Left ventricle myocardium superior (tissue), 1 donor: ENCODE measurements at places on chromosomes 3 and 15. TPM values are rescaled to one million over a fixed set of nuclear protein-coding genes. Genes with fewer than 3 reads are reported as not detected.

The TSPAN3 gene
- 97.1 TPM for total RNA-seq

The PARP15 gene
- 0.52 TPM for total RNA-seq

The THSD4 gene
- 80.7 TPM for total RNA-seq

The CX3CR1 gene
- 1.7 TPM for total RNA-seq

The PPP1R14D gene
- not detected for total RNA-seq

The SCG5 gene
- not detected for total RNA-seq

The SH3BP5 gene
- total RNA-seq, result 9.7 TPM

The SATB1 gene
- total RNA-seq, result 46.1 TPM

The CRABP1 gene
- not detected for total RNA-seq

GRCh38 chr3:151282921-151283320, 4.6 kb upstream of the P2RY14 start:
- DNase-seq, result no peak

DNA sequence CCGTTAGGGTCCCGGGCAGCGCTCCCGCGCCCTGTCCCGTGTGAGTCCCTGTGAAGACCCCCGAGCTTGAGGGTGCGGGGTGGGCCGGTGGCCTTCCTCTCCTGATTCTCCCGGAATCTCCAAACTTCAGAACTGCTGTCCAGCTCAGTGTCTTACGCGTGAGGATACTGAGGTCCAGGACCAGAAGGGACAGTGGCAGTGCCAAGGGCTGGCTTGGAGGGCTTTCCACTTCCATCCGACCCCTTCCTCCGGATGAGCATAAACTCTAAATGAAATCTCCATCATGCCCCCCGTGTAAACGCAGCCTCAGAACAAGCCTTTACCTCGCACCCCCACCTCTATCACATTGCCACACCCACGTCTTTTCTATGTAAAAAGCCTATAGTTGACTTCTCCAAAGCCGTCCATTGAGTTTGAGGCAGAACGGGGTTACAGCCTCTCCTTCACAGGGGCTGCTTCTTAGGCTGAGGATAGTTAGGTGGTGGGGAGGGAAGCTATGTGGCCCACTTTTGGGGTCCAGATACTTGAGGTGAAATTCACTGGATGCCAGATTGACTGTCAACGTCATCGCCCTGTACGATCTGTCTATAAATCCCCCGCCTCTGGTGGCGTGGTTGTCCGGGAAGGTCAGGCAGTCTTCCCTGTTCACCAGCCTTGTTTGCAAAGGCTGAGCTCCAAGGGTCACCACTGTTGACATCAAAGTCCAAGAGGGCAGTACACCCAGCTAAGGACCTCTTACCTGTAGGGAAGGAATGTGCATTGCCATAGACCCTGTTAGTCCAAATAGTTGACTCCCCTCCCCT, 1.1 kb downstream of the EDEM1 start:
- DNase-seq, result no peak

DNA sequence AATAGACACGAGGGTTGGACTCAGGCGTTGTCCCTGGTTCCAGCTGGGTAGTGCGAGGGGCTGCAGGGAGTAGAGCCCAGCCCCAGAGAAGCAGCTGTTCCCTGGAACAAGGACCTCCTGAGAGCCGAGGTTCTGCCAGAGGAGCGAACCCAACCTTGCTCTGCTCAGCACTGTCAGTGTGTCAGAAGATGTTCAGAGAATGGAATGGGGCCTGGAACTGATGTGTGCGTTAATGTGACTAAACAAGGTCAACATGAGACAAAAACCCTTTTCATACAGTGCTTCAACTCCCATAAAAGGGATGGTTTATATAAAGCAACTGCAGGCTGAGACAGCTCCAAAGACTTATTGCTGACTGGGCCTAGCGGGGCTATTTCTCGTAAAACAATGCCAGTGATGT, 35.5 kb upstream of the HACD2 start:
- no peak for DNase-seq

GRCh38 chr15:101103598-101103997, 148.2 kb downstream of the CHSY1 start:
- no peak for DNase-seq

DNA sequence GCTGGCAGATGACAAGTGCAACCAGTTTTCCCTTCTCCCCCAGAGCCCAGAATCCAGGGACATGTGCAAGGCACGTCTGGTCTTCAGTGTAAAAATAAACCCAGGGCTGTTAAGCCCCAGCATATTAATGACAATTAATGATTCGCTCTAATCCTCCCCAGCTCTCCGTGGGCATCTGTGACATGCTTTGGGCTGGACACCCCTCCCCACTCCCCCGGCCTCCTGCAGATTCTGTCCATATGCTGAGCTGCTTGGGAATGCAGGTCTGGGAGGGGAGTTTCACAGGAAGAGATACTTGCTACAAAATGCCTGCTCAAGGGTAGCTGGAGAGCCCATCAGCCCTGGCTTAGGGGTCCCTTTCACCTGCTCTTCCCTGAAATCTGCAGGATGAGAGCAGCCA, 43.0 kb upstream of the NTRK3 start:
- DNase-seq, result no peak

DNA sequence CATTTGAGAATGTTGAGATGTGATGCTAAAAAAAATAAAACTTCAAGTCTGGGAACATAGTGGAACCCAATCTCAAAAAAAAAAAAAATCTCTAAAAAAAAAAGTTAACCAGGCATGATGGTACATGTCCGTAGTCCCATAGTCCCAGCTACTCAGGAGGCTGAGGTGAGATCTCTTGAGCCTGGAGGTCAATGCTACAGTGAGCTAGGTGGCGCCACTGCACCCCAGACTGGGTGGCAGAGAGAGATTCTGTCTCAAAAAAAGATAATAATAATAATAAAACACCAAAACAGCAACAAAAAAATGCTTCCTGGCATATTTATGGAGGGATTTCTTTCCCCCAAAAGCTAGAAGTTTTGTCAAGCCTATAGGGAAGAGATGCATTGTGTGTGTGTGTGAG, 361.6 kb downstream of the ROBO1 start:
- no peak for DNase-seq

DNA sequence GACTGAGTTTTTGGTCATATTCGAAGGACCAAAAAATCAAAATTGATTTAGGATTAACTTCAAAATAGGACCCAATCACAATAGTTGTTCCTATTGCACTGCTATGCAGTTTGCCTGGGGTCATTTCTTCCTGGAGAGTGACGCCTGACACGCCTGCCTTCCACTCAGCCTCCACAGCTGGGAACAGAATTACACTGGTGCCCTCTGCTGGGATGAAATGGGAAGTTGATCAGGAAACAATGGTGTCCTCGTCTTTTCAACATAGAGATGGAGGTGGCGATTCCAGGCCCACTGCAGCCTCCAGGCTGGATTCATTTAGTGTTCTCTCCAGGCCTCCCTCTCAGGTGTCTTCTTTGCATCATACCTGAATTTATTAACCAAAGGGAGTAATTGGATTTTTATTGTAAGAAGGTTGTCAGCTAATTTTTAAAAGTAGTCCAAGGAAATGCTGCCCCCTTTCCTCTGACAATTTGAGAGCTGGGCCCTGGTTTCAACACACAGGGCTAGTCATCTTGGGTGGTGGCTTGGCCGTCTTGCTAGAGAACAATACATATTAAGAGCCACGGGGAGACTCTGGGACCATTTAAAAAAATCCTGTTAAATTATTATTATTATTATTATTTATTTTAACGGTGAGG, 69.7 kb downstream of the GAP43 start:
- DNase-seq, result peak; percentile 60

DNA sequence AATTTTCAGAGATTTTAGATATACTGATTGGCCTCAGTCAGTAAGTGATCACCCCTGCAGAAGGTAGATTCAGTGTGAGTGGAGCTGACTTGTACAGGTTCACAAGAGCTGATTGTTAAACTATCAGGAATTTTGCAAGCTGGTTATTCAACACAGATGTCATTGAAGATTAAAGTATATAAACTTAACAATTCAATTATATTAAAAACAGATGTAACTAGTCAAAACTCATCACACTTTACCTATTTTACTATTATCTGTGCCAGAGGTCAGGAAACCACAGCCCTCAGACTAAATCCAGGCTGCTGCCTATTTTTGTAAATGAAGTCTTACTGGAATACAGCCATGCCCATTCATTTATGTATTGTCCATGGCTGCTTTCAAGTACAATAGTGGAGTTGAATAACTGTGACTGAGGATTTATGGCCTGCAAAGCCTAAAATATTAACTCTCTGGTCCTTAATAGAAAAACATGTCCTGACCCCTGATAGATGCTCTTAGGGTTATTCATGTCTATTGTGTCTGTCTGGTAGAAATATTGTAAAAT, 429.3 kb upstream of the PDZRN3 start:
- no peak for DNase-seq

GRCh38 chr3:142088522-142088921, 60.8 kb downstream of the TFDP2 start:
- no peak for DNase-seq

DNA sequence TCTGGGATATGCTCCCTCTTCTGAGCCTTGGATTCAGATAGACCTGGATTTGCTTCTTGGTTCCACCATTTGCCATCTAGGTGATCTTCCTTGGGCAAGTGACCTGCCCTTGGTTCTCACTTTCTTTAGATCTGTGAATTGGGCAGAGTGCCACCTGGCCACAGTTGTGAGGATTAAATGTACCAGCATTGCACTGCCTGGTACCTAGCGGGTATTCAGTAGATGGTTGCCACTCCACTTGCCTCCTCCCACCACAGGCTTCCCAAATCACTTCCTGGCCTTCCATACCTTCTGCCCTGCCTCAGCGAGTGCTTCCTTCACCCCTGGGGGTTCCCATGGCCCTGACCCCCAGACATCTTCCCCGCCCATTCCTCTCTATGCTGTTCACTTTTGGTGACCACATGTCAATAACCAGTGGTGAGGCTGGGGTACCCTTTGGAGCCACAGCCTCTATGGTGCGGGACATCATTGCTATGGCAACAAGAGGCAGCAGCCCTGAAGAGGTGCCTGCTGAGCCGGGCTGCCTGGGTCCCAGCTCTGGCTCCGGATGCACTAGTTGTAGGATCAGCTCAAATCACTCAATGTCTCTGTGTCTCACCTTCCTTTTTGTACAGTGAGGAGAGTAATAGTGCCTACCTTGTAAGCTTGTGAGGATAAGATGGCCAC, 40.5 kb downstream of the CMTM7 start:
- no peak for DNase-seq

DNA sequence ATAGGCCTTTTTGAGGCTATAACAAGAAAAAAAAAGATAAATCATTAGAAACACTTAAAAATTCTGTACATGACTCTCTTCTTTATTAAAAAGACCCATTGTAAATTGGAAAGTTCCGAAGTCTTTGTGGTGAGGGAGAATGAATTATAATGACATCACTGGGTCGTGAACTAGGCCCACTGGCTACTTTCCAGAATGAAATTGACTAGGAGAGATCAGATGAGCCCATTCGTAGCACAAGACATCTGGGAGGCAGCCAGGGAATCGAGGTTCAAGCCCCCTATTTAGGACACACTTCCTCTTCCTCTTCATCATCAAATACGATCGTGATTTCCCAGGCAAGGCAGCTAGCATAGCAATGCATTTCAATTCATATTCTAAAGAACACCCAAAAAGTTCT, 889.8 kb upstream of the NR2F2 start:
- peak; percentile 28 for DNase-seq

GRCh38 chr3:148643389-148643840, 54.3 kb upstream of the AGTR1 start:
- DNase-seq, result no peak

DNA sequence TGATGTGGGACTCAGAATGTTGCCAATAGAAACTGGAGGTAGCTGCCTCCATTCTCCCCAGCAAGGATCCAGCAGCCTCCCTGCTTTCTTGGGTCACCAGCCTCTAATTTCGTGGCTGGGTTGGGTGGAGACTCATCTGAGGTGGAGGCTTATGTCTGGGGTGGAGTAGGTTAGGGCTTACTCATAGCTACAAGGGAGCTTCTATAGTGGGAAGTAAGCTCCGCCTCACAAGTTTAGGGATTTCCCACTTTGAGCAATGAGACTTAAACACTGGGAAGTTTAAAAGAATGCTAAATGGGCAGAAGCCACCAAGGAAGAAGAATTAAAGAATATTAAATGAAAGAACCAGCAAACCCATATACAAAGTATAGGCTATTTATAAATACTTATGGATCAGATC, 63.8 kb downstream of the GJD2 start:
- no peak for DNase-seq

DNA sequence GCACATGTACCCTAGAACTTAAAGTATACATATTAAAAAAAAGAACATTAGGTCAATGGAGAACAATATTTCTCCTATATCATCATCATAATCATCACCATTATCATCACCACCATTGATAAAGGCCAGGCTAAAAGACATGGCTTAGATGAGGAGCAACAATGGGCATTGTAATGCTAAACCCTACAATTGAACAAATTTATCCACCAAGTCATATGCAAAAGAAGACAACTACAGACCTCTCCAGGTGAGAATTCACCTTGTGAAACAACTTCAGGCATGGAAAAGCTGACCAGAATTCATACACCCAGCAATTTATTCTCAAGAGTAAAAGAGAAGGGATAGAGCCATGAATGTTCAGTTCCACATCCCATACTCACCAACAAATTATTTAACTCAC, 46.3 kb upstream of the BBX start:
- DNase-seq, result no peak

GRCh38 chr3:54901906-54902685, 25.8 kb downstream of the LRTM1 start:
- no peak for DNase-seq

DNA sequence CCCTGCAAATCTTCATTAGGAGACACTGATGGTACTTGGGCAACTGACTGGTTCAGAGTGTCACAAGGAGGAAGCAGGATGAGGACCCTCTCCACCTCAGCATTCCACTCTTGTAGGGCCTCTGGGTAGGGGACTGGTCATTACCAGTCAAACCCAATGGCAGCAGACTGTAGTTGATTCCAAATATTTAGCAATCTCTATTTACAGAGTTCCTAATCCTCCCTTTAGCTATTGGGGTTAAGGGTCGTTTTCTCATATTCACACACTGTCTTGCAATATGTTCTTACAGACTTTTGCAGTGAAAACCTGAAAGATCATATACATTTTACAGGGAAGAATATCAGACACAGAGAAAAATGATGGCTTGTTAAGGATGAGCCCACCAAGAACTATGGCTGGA, 397.7 kb downstream of the GAP43 start:
- DNase-seq, result no peak

DNA sequence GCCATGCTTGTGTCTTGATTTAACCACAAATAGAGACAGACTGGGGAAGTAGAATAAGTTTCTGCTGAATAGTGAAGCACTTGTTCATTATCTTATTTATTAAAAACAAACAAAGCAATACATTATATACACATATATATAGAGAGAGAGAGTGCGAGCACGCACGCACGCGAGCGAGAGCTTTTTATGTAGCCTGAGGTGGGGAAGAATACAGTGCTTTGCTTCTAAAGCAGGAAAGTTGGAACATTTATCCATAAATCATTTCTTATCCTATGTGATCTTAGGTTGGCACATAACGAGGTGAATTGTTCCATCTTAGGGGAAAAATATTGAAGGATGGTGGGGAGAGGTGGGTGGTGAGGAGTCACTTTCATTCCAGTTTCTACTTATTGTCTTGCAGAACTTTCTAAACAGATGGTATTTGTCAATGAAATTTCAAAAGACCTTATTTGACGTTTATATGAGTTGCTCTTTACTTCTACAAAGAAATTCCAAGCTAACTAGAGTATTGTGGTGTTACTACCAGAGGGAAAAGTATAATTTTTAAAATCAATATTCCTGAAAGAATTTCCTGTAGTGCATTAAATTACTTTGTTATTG, 110.0 kb downstream of the ATG7 start:
- no peak for DNase-seq
